NCI-H1436 treated with DMSO at 0.1 percent for 48 hours (cell line): ENCODE measurements at places on chromosomes 1 and 21.

- no peak for DNase-seq
These were observed 267.6 kb upstream of the SGIP1 start for GRCh38 chr1:66266350-66266749.

DNA sequence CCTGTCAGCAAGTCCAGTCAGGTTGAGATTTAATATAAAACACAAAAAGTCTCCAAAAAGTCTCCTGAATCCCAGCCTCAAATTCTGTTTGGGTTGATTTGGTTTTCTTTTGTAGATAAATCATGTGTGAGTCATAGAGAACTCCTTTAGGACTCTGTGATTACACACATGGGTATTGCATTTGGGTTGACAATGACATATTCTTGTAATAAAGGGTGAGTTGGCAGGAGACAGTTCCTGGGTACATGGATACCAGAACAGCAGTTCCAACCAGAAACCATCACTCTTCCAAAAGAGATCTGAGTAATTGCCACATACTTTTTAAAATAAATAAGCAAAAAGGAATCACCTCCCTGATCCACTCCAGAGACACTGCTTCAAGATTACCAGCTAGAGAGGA, 8.9 kb downstream of the CR2 start:
- no peak for DNase-seq

DNA sequence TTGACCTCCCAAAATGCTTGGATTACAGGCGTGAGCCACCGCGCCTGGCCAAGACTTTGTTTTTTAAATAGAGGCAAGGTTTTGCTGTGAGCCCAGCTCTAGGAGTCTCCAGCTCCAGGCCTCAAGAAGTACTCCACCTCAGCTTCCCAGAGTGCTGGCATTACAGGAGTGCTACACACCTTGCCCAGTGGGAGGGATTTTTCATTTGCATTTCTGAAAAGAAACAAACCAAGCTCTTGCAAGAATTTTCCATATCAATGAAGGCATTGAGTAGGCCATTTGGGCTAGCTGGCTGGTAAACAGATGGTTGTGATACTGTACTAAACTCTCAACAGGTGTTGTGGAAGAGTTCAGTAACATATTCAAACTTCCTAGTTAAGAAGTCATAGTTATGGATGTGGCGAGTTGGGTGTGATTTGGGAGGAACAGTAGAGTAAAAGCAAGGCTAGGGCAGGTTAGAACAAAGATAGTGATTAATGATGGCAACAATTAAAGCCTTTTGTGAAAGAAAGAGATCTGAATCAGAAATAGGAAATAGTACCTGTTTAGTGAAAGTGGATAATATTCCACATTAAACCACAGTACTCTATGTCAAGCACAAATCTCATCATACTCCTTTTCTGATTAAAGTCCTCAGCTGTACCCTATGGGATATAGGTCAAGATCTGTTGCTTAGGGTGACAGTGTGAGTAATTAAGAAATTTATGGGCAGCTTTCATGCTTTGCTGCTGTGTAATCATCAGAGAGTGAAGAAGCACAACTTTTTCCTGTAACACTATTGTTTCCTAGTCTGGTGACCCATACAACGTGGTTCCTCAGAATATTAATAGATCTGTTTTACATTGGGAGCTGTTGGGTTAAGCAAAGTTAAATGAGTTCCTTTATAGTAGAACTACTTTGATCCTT, 10.7 kb downstream of the AKIRIN1 start:
- no peak for DNase-seq

DNA sequence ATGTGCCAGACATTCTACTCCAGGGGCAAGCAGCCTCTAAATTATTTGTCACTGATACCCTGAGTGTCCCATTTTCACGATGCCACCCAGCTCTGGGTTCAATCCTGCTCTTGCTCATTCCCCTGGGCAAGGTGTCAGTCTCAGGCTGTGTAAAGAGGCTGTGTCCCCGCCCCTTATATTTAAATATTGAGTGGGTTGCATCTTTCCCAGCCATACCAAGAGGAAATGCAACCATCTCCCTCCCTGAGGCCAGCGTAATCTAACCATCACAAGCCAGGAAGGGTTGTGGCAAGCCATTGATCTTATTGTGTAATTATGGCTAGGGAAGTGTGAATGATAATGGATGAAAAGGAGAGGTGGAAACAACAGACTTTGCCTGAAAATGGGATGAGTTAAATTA, 54.7 kb upstream of the CLDN14 start:
- DNase-seq: no peak

- no peak for DNase-seq
These were observed 387.0 kb downstream of the USP25 start for GRCh38 chr21:16116798-16117197.

- DNase-seq: no peak
These were observed 130.7 kb downstream of the FAM78B start for GRCh38 chr1:166036092-166036491.

GRCh38 chr1:152697701-152698600, at the start of gene LCE2A:
Gene LCE2A (plus strand): TSS chr1:152698345. CDS start chr1:152698902, 557 bp downstream.
- DNase-seq: no peak

GRCh38 chr1:84855691-84856630, 37.0 kb downstream of the LPAR3 start:
- DNase-seq: no peak

DNA sequence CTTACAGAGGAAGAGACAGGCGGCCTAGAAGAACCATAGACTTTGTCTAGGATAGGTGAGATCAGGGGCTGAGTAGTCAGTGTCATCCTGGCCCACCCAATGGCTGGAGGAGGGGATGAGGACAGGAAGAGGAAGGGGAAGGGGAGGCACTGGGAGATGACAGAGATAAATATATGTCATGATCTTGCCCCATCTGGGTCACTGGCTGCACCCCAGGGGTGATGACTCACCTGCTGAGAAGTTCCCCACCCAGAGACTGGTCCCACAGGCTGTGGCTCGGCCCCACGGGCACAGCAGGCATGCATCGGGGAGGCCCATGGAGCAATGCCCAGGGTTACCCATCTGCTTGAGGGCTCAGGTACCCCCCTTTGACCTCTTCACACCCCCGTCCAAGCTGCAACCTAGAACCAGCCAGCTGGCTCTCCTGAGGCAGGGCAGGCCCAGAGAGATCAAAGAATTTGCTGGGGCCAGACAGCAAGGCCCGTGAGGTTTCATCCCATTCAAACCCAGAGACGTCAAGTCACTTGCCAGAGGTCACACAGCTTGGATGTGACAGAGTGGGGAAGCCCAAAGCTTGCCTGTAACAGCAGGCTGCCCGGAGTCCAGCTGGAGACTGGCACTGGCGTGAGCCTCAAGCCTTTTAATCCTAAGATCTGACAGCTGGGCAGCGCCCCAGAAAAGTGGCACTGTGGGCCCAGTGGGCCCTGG, 34.7 kb upstream of the CASZ1 start:
- DNase-seq: no peak

DNA sequence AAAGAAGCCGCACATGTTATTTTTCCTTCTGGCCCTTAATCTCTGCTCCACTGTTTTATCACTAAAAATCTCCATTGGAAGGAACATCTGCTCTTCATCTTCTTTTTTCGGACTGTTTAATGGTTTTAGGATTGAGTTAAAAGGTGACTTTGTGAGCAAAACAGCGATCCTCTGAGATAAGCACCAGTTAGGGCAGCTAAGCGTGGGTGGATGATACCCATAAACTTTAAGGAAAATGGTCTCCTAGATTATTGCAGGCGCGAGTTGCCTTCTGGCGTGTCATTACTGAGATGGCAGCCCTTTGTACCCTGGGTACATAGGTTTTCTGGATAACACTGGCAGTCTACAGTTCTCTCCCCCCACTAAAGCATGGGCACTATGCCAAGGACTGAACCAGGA, 44.0 kb upstream of the HMGB4 start:
- no peak for DNase-seq

GRCh38 chr1:101738475-101738874, 258.3 kb downstream of the OLFM3 start:
- no peak for DNase-seq

- DNase-seq: no peak
These were observed 190.7 kb upstream of the KIAA0040 start for GRCh38 chr1:175383239-175383638.

DNA sequence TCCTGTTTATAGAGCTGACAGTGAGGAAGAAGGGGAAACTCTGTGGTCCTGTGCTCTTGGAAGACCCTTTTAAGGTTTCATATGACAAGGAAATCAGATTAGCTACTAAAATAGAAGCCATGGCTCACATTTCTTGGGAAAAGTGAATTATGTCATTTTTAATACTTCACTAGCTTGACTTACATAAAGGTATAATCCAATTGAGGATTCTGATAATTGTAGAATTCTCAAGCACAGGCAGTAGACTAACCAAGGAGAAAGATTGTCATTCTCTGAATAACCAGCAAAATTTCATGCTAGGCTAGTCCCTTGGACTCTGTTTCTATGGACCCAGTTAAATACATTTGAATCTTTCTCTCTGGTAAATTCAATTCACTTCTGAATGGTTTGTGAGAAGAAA, 613.0 kb upstream of the BEND5 start:
- DNase-seq: no peak

- DNase-seq: no peak
These were observed 32.4 kb downstream of the LTN1 start for GRCh38 chr21:28960245-28960644.
